NCI-H1417 (cell line): ENCODE measurements at places on chromosomes 13 and 19.

GRCh38 chr13:41660411-41660810 lies 203.1 kb downstream of the RGCC start:
- no peak for DNase-seq

GRCh38 chr13:53007872-53008271 lies 20.7 kb upstream of the OLFM4 start:
- DNase-seq: no peak

GRCh38 chr13:111403266-111403665 lies 82.8 kb downstream of the TEX29 start:
- no peak for DNase-seq

DNA sequence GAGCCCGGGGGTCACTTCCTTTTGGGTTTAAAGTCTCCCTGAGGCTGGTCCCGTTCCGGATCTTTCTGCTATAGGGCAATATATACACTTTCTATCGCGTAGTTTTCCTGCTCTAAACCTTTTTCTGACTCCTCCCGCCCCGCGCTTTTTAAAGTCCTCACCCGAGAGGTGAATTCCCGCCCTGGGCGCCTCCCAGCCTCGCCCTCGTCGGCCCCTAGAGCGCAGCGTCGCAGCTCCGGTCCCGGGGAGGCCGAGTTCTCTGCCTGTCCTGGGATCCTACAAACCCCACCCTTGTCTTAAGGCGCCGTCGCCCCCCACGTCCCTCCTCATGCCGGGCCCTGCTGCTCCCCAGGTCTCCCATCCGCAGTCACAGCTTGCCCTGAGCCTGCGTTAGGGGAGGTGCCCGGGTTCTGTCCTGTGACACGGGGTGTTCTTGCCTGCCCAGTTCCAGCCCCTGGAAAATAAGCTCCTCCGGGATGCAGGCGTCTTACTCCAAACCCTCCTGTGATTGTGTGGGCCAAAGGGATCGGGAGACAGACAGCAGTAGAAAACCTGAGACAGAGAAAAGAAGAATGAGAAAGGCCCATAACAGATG lies 491 bp downstream of the ZNF525 start:
- peak; percentile 81 for DNase-seq

DNA sequence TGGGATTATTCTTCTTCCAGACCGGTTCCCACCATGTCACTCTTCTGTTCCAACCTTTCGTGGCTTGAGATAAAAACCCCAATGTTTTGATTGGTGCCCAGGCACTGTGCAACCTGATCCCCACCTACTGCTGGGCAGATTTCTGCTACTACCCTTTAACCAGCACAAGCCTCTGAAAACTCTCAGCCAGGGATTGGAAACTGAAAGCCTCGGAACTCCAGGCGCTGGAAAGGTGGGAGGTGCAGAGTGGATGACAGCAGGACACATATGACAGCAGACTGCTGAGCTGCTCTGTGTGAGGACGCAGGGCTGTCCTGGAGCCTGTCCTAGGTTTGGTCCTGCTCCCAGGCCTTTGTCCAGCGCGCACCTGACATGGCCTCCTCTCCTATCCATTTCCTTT lies 68.5 kb upstream of the GTF3A start:
- no peak for DNase-seq

DNA sequence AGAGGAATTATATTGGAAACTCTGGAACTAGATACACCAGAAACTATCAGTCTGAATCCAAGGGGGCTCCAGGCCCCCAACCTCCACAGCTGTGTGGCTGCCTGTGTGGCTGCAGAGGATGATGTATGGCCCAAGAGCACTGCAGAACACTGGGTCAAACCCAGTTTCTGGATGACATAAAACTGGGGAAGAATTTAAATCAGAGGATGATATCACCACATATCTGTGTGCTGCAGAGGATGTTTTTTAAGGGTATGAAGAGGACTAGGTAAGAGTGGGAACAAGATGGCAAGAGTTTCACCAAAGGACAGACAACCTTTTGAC lies 226.4 kb downstream of the SUCLA2 start:
- no peak for DNase-seq

DNA sequence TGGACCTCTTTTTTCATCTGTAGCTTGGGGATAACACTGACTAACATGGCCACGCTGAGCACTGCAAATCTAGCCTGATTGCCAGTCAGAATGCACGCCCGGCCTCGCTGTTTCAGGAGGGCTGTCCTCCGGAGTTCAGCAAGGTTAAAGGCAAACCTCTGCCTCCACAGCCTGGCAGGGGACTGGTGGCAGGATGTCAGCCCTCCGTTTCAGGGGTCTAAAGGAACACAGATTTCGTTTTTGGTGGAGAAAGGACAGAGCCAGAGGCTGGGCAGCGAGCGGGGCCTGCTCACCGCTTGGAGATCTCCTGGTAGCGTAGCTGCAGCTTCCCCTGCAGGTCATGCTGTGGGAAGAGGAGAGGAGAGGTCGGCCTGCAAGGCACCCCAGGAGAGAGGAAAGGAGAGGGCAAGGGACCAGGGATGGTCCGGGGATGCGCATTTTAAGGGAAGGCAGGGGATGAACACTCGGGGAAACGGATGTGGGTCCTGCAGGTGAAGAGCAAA lies 560 bp downstream of the NDUFA7 start:
- no peak for DNase-seq

- no peak for DNase-seq
Observed at GRCh38 chr19:56341948-56342347, 27.3 kb upstream of the ZSCAN5A start.

DNA sequence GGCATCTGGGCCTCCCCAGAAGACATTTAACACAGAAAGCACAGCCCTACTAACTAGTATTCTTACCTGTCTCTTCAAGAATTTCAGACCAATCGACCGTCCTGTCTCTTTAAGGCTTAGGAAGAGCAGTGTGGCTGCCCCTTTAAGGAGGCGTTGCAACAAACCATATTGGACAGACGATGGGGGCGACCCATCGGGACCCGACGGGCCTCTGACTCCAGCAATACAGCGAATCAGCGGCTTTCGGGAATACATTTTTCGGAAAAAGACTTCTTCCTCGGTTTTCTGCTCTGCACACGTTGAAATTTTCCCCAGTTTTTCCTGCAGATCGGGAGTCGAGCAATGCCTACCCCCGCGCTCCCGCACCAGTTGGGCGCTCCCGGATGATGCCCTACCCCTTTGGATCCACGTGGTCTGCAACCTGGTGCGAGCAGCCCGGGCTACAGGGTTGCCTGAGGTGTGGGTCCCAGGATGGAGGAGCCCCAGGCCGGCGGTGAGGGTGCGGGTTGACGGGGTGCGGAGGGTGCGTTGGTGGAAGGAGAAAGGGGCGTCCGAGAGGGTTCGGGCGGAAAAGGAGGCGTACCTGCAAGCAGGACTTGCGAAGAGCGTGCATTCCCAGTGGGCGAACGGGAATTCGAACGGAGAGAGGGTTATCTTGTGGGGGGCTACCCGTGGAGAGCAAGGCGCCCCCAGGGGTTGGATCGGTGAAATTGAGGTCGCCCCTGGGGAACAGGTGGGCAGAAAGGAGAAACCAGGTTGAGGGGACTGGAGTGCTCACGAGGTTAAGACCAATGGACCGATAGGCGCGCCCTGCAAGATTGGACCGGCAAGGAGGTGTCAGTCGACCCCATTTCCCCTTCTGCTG lies at the start of gene POLR1G:
Gene POLR1G, plus strand, starts transcription at position 419 of the 865 bp plus-strand sequence. Its CDS starts 53 bp downstream, at position 472.
- peak; percentile 95 for DNase-seq

GRCh38 chr13:44312834-44313551 lies 60.6 kb upstream of the SERP2 start:
- no peak for DNase-seq

- DNase-seq: peak; percentile 49
Observed at GRCh38 chr19:6065685-6066374, 44.5 kb downstream of the RFX2 start.

- DNase-seq: no peak
Observed at GRCh38 chr13:109200556-109200955, 571.1 kb downstream of the MYO16 start.

GRCh38 chr13:107811233-107812013 lies 403.9 kb downstream of the LIG4 start:
- DNase-seq: no peak

GRCh38 chr13:96898646-96899254 lies 95.5 kb downstream of the OXGR1 start:
- no peak for DNase-seq

- DNase-seq: peak; percentile 77
Observed at GRCh38 chr19:572743-573518, 535 bp downstream of the BSG start.

DNA sequence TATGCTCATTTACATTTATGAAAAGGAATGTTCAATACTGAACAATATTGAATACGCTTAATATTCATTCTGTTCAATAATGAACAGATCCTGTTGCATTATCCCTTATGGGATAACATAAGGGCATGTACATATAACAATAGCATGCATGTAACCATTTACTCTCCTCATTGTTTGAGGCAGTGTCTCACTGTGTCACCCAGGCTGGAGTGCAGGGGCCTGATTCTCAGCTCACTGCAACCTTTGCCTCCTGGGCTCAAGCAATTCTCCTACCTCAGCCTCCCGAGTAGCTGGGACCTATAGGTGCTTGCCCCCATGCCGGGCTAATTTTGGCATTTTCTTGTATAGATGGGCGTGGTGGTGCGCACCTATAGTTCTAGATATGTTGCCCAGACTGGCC lies 4.8 kb upstream of the DGKH start:
- no peak for DNase-seq

DNA sequence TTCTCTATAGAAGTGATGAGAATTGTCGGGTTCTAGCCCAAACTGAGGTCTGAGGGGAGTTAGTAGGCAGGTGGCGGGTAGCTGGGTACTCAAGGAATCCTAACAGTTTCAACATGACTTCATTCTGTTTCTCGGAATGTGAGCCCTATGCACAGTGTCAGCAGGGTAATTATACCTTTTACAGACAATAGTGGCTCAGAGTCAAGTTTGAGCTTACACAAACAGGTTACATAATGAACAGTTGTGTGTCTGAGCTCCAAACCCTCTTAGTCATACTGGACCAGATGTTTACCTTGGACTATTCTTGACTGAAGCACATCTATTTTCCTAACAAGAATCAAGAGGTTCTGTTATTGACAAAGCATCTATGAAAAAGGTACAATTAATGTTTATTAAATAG lies 1066.7 kb upstream of the PCDH20 start:
- peak; percentile 55 for DNase-seq

GRCh38 chr19:15316498-15316897 lies 15.8 kb downstream of the BRD4 start:
- DNase-seq: no peak

GRCh38 chr13:113047587-113047986 lies 58.0 kb upstream of the F7 start:
- no peak for DNase-seq

- no peak for DNase-seq
Observed at GRCh38 chr13:48066310-48066989, 28.5 kb downstream of the MED4 start.

DNA sequence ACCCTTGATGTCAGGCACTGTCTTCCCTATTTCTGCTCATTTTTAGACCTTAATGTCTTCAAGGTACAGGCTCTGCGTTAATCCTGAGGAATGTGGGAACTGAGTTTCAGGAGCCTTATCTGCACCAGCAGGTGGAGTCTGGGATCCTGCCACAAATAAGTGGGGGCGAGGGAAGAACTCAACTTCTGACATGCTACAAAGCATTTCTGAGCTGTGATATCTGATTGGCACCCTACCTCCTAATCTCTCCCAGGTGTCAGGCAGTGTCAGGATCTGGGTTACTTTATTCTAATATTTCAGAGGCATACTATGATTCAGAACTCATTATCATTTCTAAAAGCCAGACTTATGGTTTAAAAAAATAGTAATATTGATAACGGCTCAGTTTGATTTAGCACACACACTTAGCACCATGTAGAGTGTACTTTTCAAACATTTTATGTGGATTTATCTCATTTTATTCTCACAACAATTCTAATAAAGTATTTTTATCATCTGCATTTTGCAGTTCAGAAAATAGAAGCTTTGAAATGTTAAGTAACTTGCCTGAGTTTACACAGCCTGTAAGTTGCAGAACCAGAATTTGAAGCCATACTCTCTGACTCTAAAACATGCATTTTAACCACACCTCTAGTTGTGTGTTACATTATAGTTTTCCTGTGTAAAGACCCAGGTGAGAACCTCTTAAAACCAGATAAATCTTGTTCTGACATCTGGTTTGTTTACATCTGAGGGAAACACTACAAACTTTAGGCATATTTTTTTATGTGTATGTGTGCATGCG lies 358.6 kb downstream of the TDRD3 start:
- no peak for DNase-seq

DNA sequence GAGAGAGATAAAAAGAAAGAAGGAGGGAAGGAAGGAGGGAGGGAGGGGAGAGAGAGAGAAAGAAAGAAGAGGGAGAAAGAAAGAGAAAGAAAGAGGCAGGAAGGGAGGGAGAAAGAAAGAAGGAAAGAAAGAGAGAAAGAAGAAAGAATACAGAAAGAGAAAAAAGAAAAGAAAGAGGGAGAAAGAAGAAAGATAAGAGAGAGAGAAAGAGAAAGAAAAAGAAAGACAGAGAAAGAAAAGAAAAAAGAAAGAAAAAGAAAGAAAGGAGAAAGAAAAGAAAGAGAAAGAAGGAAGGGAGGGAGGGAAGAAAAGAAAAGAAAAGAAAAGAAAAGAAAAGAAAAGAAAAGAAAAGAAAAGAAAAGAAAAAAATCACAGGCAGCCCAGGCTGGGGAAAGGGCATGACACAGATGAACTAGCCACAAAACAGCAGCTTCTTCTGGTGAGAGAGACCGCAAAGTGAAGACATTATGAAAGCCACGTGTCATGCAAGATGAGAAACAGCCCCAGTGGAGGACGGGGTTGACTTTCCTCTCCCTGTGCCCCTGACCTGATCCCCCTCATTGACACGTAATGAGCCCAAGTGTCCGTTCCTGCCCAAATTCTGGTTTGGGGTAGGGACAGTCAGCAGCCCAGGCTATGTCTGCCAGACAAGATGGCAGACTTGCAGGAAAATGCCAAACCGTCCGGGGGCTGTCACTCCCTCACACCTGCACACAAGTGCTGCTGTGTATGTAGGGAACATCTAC lies 102.1 kb downstream of the INSR start:
- DNase-seq: no peak

GRCh38 chr13:92224052-92224821 lies 825.8 kb downstream of the GPC5 start:
- no peak for DNase-seq

DNA sequence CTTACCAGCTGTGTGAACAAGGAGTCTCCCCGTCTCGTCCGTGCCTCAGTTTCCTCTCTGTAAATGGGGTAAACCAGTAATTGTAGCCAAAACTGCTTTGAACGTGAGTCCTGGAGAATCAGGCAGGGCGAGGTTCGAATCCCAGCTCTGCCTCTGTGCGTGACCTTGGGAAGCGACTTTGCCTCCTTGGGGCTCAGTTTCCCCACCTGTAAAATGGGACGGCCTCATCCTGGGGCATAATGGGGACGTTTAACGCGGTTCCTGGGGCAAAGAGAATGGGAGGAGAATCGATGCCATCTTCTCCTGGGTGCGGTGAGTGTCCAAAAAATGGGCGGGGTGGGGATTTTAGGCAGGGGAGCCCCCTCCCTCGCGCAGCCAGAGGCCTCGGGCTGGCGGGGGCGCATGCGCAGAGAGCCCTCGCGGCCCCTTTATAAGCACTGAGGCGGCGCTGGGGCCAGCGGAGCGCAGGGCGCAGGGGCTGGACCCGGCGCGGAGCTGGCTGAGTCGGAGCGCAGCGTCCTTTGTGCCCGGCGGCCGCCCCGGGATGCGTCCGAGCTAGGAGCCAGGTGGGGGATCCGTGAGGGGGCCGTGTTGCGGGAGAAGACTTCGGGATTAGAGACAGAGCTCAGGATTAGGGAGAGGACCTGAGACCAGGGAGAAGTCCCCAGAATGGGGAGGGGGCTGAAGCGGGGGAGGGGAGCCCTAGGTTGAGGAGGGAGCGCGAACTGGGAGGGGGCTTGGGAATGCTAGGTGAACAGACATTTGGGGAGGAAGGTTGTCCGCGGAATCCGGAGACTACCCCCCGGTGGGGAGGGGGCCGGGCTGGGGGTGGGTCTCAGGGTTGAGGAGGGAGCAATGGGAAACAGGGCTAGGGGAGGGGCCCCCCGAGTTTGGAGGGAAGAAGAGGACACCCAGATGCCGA lies at the start of gene NCAN:
Gene NCAN, plus strand, starts transcription at position 460 of the 922 bp plus-strand sequence. CDS start 4,996 bp downstream, outside the sequence.
- peak; percentile 21 for DNase-seq
